ENCODE measurements at places on chromosomes 1 and 21. TPM values are rescaled to one million over a fixed set of nuclear protein-coding genes. Genes with fewer than 3 reads are reported as not detected.

GRCh38 chr1:226826479-226827261 is 43.7 kb upstream of the PSEN2 start:
- no peak overlapping the region for H3K27ac ChIP-seq
- H3K27me3 ChIP-seq = no peaks in the 10 kb centered on the region
- no peaks in the 10 kb centered on the region for H3K36me3 ChIP-seq
- peaks cover 12% of the 10 kb centered on the region for H3K4me1 ChIP-seq
- no peak for DNase-seq
- H3K4me3 ChIP-seq = no peak overlapping the region

LRRC7 gene
- not detected for total RNA-seq

UMODL1 gene
- total RNA-seq = not detected

SPATC1L gene
- 4.0 TPM for total RNA-seq

CAPN2 gene
- total RNA-seq = 236 TPM

DNA sequence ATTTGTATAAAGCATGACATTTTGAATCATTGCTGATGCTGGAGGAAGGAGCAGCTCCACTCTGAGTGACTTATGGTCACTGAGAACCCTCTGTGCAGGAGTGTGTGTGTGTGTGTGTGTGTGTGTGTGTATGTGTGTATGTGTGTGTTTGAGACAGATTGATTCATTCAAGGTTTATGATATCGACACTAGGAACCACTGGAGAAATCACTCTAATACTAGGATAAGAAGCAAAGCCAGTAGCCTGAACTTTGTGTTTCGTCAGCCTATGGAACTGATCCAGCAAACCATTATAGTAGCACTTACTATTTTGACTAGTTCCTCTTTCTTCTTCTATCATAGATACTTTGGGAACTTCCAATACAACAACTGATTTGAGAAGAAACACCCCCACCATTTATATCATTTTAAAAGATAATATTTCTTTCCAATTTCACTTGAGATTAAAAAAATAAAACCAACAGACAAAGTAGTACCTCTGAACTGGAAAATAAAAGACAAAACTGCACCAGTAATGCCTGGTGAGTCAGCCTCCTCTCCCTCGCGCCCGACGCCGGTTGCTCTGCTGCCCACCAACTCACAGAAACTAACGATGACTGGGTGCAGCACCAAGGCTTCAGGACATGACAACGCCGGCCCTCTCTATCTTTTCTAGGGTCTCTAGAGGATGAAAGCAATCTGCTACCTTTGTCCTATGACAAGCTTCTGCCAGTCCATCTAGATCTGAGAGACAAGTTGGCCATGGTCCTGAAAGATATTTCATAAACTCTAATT is 20.9 kb downstream of the SLAMF1 start:
- H3K4me3 ChIP-seq = no peak overlapping the region
- no peaks in the 10 kb centered on the region for H3K27me3 ChIP-seq
- no peak for DNase-seq

MAP1LC3C gene
- not detected for total RNA-seq

DNA sequence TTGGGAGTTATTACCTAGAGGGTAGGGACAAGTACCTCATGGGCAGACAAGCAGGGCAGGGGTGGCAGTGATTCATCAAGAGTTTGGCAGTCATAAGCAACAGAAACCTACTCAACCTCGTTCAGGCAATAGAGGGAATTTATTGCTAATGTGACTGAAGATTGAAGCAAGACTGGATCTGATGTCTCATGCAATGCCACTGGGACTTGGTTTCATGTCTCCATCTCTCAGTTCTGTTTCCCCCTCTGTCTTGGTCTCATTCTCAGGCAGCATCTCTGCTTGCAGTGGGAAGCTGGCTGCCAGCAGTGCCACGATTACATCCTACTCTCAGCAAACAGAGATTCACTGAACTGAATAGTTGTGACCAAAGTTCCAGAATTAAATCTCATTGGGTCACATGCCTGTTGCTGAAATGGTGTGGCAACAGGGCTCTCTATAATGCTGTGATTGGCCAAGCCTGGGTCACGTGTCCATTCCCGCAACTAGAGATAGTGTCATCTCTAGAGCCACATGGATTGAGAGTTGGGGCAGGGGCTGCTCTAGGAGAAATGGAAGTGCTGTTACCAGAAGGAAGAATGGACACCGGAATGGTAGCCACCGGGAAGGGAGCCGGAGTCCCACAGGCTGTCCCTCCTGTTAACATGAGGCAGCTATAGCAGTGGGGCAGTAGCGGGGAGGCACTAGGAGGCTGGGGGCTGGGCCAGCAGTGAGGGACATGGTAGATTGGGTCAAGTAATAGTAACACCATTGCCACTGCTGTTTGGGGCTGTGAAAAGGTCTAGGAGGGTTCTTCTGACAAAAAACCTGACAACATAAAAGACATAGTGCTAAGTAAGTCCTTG is 3.9 kb upstream of the CDC42 start:
- peaks cover 7% of the 10 kb centered on the region for H3K4me1 ChIP-seq
- no peak overlapping the region for H3K4me3 ChIP-seq
- no peak overlapping the region for H3K27ac ChIP-seq
- H3K36me3 ChIP-seq = no peaks in the 10 kb centered on the region

DNA sequence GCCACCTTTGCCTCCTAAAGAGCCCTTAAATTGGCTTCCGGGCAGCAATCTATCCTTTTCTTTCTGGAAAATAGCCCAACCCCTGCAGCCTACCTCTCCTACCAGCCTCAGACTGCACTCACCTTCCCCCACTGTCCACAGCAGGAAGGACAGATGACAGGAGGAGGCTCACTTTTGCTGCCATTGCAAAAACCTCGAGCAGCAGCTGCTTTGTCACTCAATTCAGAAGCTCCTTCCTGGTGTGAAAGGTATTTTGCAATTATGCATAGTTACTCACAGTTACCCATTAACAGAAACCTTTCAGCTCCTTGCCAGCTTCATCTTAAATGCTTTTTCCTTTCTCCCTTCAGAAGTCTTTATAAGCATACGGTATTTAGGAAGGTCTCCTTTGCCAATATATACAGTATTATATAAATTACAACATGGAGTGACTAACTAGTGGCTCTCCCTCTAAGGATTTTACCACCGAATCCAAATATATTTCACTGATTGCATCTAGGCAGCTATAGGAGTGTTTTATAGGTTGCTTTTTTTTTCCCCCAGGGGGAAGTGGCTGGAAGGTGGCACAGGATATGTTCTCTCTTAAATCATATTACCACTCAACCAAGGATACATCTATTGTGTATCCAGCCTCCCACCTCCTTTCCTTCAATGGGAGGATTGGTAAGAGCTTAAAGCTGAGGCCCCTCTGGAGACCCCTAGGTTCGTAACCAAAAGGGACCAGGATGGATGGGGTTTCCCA is 142.1 kb upstream of the IPO9 start:
- H3K4me1 ChIP-seq = no peaks in the 10 kb centered on the region
- no peaks in the 10 kb centered on the region for H3K27me3 ChIP-seq
- no peak for DNase-seq
- H3K4me3 ChIP-seq = no peak overlapping the region
- no peak overlapping the region for H3K27ac ChIP-seq

DNA sequence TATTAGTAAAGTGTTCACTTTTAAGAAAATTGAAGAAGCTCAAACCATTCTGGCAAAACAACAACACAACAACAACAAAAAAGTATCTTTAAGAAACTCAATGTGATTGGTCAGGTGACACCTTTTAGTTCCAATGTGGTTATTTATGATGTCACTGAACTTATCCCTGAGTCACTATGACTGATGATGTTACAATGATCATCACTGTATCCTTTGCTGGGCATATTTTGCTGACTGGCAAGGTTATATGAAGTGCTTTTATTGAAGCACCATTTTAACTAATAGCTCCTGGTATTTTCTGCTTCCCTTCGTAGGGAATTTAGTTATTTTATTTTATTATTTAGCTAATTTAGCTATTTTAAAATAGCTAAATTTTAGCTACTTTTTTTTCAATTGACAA is at the start of gene TEX50:
Gene TEX50 (plus strand): TSS at position 223 of the 400 bp plus-strand sequence. CDS start 184 bp downstream, outside the sequence.
- no peaks in the 10 kb centered on the region for H3K36me3 ChIP-seq
- H3K27me3 ChIP-seq = peaks cover 2% of the 10 kb centered on the region
- DNase-seq = no peak
- H3K4me3 ChIP-seq = no peak within 1 kb of the TSS

FCRL6 gene
- 298 TPM for total RNA-seq

- H3K4me1 ChIP-seq = no peaks in the 10 kb centered on the region
- no peaks in the 10 kb centered on the region for H3K27me3 ChIP-seq
- no peak overlapping the region for H3K27ac ChIP-seq
- no peaks in the 10 kb centered on the region for H3K36me3 ChIP-seq
- no peak for DNase-seq
- no peak overlapping the region for H3K4me3 ChIP-seq
These were observed 19.6 kb upstream of the DUSP10 start for GRCh38 chr1:221761354-221762002.

DNA sequence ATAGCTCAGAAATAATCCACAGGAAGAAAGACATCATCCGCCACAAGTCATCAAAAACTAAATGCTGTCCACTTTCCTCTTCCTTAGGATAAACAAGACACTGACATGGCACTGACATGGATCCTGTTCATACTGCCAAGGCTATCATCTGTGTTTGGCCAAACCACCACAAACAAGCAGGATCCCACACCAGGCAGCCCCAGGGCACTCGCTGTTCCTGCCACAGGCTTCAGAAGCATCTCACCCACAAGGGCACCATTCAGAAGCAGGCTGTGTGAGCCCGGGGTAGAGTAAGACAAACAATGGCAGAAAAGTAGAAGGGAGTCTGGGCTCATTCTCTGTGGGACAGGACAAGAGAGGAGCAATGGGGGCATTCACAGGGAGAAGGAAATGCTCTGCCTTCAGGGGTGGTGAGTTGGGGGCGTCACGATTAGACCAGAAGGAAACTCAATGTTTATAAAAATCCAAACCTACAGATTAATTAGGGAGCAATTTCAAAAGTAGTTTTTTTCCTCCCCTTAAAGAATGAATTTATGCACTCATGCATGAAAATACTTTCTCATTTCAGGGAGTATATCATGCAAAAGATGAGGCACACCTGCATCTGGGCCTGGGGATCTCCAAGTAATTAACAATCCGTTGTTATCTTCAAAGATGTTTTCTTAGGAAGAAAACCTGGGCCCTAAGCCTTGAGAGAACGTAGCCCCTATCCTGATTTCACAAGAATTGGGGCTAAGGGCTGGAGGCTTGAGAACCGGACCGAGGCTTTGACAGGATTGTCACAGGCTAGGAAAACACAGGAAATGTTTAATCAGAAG is 43.3 kb upstream of the ATP1A1 start:
- no peaks in the 10 kb centered on the region for H3K36me3 ChIP-seq
- no peaks in the 10 kb centered on the region for H3K27me3 ChIP-seq
- no peak for DNase-seq
- H3K4me1 ChIP-seq = peaks cover 15% of the 10 kb centered on the region
- no peak overlapping the region for H3K4me3 ChIP-seq

NMNAT2 gene
- not detected for total RNA-seq

DNA sequence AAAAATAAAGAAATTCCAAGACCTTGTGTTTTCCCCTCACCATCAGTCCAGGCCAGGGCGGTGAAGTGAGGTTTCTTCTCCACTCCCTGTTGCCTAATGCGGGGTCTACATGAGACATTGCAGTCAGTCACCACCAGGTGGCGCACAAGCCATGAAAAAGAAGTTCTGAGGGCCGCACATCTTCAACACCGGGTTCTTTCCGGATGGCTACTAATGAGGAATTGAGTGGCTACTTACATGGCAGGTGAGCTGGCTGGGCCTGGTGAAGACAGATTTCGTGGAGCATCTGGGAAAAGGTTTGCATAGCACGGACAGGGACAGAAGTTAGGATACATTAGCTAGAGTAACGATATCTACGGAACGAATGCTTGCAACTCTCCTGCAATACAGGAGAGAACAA is 15.8 kb upstream of the S100A11 start:
- no peak overlapping the region for H3K4me3 ChIP-seq
- H3K36me3 ChIP-seq = no peaks in the 10 kb centered on the region
- peaks cover 17% of the 10 kb centered on the region for H3K4me1 ChIP-seq
- peaks cover 7% of the 10 kb centered on the region for H3K27me3 ChIP-seq

GBP4 gene
- total RNA-seq = 45.6 TPM

CFAP57 gene
- not detected for total RNA-seq

LCE3E gene
- total RNA-seq = not detected

DNA sequence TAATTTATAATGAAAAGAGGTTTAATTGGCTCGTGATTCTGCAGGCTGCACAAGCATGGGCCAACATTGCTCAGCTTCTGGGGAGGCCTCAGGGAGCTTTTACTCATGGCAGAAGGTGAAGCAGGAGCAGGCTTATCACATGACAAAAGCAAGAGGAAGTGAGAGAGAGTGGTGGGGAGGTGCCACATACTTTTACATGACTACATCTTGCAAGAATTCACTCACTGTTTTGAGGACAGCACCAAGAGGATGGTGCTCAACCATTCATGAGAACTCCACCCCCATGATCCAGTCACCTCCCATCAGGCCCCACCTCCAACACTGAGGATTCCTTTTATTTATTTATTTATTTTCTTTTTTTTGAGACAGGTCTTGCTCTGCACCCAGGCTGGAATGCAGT is 5.5 kb upstream of the PLEKHM2 start:
- no peak for DNase-seq
- no peak overlapping the region for H3K27ac ChIP-seq
- H3K4me1 ChIP-seq = peaks cover 6% of the 10 kb centered on the region
- H3K27me3 ChIP-seq = no peaks in the 10 kb centered on the region
- no peak overlapping the region for H3K4me3 ChIP-seq

GRCh38 chr1:90135286-90135685 is 140.4 kb downstream of the ZNF326 start:
- no peaks in the 10 kb centered on the region for H3K27me3 ChIP-seq
- H3K4me3 ChIP-seq = no peak overlapping the region
- no peak overlapping the region for H3K27ac ChIP-seq
- H3K36me3 ChIP-seq = no peaks in the 10 kb centered on the region
- no peak for DNase-seq
- H3K4me1 ChIP-seq = no peaks in the 10 kb centered on the region

DNA sequence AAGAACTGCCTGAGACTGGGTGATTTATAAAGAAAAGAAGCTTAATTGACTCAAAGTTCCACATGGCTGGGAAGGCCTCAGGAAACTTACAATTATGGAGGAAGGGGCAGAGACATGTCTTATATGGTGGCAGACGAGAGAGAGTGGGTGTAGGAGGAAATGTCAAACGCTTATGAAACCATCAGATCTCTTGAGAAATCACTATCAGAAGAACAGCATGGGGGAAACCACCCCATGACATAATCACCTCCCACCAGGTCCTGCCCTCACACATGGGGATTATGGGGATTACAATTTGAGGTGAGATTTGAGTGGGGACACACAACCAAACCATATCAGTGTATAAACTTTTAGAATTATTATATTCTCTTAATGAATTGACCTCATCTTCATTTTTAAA is 335.9 kb upstream of the DPYD start:
- H3K27ac ChIP-seq = no peak overlapping the region
- no peaks in the 10 kb centered on the region for H3K36me3 ChIP-seq
- H3K4me1 ChIP-seq = no peaks in the 10 kb centered on the region
- no peak for DNase-seq
- no peak overlapping the region for H3K4me3 ChIP-seq

DNA sequence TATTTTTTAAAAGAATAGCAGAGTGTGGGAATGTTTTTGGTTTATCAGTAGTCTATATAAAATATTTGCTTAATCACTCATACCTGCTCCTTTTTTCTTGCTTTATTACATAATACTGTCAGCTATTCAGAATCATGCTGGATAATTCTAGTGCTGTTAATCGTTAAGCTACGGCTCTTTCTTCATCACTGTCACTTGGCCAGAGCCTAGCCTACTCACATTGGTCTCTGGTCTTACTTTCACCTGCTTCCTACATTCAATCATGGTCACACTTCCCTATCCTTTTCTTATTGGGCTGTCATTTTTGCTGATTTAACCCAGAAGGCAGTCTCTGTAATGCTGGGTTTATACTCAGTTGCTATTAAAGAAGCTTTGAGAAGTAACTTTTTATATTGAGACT is 2.5 kb downstream of the KLHL20 start:
- DNase-seq = no peak
- no peak overlapping the region for H3K27ac ChIP-seq
- no peak overlapping the region for H3K4me3 ChIP-seq
- H3K4me1 ChIP-seq = no peaks in the 10 kb centered on the region
